ENCODE measurements at places on chromosomes 16 and 17.
A peak's percentile ranks its signal among the peaks of the same experiment; 100 is the strongest.

- DNase-seq: no peak
Measured at GRCh38 chr17:81471818-81472456, 40.7 kb downstream of the ACTG1 start.

DNA sequence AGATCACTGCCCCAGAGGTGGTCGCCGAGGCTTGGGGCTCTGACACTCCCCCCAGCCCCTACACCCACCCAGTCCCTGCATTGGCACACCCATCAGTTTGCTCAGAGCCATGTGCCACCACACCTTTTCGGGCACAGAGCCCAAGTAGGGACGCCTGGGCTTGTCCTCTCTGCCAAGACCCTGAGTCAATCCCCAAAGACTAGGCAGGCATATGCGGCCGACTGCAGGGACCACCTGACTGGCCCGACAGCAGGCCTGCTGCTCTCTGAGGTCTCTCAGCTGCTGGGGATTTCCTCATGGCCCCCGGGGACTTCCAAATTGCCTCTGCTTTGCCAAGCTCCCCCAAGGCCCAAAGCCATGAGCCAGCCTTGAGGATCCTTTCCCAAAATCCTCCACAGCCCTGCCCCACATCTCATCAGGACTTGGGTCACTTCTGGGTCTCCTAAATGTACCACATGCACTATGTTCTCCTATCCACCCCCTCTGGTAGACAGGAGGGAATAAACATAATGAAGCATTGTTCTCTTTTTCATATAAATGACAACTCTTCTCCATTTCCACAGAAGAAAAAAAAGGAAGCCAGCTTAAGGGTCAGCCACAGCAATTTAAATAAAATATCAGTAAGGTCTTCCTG lies 30.6 kb downstream of the MYO18A start:
- DNase-seq: peak; percentile 46

DNA sequence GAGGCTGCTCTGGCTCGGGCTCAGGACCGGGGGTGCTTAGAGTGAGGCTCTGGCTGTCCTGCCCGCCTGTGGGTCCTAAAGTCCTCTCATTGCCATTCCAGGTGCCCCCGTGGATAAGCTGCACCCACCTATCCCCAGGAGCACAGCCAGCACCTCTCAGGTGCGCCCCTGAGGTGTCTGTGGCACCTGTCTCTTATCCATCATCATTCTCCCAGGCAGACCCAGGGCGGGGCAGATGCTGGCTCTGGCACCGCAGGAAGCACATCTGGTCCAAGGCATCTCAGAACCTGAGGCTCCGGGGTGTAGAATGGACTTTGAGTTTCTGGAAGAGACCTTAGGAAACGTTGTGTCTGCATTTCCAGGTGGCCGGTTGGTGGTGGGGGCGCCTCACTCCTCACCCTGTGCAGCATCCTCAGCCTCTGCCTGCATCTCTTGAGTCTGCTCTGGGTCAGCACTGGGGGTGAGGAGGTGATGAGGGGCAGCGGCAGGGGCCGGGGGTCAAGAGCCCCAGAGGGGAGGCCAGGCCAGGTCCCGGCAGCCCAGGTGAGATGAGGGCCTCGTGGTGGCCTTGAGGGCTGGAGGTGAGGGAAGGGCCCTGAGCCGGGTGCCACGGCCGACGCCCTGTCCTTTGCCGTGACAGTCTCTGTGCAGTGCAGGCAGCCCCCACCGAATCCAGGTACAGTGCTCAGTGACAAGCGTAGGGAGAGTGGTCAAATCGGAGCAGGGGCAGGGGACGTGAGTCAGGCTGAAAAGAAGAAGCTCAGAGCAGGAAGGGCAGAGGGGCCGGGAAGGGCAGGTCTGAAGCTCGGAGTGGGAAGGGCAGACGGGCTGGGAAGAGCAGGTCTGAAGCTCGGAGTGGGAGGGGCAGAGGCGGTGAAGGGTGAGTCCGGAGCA lies 173.5 kb downstream of the NPIPB11 start:
- no peak for DNase-seq

DNA sequence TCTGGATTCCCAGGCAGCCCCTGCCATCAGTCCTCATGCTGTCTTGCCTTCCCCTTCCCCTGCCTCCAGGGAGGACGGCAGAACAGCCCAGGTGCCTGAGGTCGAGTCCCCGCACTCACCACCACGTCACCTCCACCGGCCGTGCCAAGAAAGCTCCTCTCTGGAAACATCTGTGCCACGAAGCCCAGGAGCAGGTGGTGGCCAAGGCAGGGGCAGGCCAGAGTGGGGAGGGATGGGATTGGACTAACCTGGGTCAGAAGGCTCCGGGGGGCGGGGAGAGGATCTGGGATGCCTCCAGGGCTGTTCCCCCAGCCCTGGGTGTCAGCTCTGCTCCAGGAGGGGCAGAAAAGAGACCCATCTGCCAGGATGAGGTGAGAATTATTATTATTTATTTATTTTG lies 7.4 kb upstream of the DPEP1 start:
- DNase-seq: no peak

DNA sequence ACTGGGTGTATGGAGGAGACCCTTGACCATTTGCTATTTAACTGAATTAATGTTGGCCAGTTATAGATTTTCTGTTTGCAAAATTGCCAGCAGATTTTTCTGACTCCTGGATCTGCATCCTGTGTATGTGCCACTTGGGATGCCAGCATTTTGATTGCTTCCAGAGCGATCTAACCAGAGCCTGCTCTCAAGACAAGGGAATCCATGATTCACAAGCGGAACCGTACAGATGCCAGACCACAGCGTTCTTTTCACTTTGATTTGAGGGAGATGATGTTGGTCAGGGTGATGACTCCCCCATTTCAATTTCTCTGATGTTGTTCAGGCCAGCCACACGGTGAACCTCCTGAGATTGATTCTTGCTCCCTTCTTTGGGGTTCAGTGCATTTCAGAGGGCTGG lies 228.7 kb downstream of the CDH13 start:
- DNase-seq: no peak

DNA sequence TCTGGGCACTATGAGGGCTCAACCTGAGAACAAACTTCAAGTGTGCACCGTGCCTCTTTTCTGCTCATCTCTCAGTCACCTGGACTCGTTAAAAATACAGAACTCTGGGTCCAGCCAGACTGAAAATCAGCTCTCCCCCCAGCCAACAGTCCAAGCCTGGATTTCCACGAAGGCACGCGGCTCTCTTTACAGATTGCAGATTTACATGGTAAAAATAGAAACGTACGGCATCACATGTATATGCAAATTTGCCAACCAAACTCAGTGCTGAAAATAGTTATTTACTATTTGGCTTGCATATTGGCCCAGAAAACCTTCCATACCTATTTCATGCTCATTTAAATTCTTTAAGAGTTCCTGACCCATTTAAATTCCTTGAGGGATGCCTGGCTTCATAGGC lies 315.8 kb downstream of the MAF start:
- DNase-seq: no peak

DNA sequence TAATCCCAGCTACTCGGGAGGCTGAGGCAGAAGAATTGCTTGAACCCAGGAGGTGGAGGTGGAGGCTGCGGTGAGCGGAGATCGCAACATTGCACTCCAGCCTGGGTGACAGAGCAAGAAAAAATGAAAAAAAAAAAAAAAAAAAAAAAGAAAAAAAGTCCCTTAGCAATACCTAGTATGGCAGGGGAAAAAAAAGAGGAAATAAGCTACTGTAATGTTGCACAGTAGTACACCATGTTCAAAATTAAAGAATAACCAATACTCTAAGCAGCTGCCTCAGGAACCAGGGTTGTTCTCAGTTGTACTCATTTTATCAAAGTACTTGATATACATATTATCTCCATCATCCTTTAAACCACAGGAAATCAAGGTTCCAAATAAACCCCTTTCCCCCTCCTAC lies 17.3 kb upstream of the TXNDC11 start:
- DNase-seq: peak; percentile 39

DNA sequence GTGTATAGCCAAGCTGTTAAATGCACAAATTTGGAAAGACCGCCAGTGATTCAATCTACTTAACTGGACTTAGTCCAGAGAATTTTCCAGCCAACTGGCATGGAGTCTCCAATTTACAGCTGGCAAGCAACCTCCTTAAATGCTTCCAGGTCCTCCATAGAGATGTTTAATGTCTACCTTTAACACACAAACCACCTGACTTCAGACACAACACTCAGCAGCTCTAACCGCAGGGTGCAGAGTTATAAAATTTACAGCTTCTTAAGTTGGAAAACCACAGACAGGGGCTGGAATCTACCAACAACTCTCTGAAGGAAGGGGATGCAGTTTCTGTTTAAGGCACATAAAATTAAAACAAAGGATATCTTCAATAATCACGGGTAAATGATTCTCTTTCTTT lies 106.9 kb downstream of the SYCE1L start:
- DNase-seq: no peak

- DNase-seq: no peak
Measured at GRCh38 chr16:15782573-15783365, 74.1 kb downstream of the MYH11 start.

DNA sequence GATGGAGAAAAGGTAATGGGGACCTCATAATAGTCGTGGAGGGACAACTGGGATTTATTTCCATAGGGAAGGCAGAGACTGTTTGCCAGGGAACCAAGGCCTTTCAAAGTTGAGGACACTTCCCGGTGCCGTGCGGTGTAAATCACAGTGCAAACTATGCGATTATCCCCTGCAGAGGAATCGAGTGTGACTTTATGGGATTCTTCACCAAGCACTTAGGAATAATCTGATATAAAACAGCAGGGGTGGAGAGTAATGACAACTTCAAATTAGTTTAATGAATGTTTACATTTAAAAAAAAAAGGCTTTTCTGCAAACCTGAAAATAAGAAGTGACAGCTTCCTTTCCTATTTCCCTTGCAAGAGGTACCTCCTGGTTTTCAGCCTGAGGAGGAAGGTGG lies 538.2 kb downstream of the MAF start:
- DNase-seq: no peak

GRCh38 chr16:79430191-79430678 lies 170.3 kb downstream of the MAF start:
- DNase-seq: no peak

DNA sequence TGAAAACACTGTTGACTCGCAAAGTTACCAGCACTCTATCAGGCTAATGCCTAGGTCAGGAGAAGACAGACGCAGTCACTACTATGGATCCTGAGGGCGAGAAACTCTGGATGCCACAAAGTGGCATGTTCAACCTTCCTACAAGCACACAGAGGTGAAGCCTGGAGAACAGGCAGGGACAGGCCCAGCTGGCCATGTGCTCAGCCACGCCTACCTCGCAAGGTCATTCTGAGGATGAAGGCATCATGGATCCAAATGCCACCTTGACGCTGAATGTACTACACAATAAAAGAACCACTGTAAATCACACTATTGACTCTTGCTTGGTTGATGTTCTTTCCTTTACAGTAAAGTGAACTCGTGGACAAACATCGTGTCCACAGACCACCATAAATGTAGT lies 85.8 kb downstream of the ANKRD11 start:
- DNase-seq: no peak

DNA sequence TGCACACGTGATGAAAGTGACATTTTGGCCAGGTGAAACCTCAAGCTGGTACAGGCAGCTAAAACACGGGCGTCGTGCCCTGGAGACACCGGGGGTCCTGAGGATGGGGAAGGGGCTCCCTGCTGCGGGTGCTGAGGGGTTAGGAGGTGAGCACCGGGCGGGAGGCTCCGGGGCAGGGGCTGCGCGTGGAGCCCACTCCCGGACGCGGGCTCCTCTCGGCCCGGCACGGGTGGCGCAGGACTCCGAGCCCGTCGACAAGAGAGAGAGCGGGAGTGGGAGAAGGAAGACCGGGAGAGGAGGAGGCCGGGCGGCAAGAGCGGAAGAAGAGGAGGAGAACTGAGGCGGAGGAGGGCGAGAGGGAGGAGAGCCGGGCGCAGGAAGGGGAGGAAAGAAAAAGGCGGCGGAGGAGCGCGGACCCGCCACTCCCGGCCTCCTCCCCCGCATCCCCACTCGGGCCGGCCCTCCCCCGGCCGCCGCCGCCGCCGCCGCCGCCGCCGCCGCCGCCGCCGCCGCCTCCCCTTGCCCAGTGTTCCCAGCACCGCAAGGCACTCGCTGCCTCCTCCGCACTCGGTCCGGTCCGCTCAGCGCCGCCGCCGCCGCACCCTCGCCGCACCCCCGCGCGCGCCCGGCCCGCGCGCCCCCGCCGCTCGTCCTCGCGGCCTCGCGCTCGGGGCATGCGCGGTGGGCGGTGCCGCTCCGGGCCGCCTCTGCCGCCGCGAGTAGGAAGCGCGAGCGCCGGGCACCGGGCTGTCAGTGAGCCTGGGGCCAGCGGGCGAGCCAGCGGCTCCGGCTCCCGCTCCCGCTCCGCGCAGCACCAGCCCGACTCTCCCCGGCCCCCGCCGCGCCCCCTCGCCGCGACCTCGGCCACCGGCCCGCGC lies at the start of gene PRKCA:
Gene PRKCA (plus strand): TSS at position 750 of the 878 bp plus-strand sequence.
- peak; percentile 67 for DNase-seq

- DNase-seq: no peak
Measured at GRCh38 chr16:83973077-83973476, 5.0 kb downstream of the NECAB2 start.

- no peak for DNase-seq
Measured at GRCh38 chr16:23509782-23510163, 521 bp downstream of the GGA2 start.

- DNase-seq: no peak
Measured at GRCh38 chr17:48542114-48542656, 2.7 kb downstream of the HOXB2 start.

- DNase-seq: no peak
Measured at GRCh38 chr16:51651061-51651466, 500.0 kb upstream of the SALL1 start.

- no peak for DNase-seq
Measured at GRCh38 chr16:85555719-85556455, 57.2 kb upstream of the GSE1 start.

- DNase-seq: no peak
Measured at GRCh38 chr16:21565861-21566669, 33.3 kb upstream of the METTL9 start.

GRCh38 chr17:43010667-43011308 lies 4.2 kb downstream of the IFI35 start:
- no peak for DNase-seq

- no peak for DNase-seq
Measured at GRCh38 chr16:17965133-17965900, 371.2 kb downstream of the NPIPA8 start.

GRCh38 chr16:2190659-2191445 lies 5.6 kb downstream of the CASKIN1 start:
- DNase-seq: no peak

GRCh38 chr17:79832218-79833109 lies 6.8 kb downstream of the CBX4 start:
- DNase-seq: no peak

DNA sequence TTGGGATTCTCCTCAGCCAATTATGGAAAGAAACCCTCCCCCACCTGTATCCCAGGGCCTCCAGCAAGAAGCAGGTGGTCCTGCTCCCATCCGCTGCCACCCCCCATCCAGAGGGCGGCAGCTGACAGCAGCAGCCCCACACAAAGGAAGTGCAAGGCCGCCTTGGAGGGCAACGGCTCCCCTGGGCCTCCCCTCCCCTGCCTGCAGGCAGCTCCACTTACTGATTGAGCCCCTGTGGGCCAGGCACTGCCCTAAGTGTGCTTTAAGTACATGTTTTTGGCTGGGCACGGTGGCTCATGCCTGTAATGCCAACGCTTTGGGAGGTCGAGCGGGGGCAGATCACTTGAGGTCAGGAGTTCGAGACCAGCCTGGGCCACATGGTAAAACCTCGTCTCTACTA lies 257.6 kb downstream of the PARN start:
- no peak for DNase-seq
